Stimulated activated CD8-positive, alpha-beta memory T cell treated with anti-CD3 and anti-CD28 coated beads, Interleukin-2, amount 100 ng/mL, for 1 hour (primary cell): ENCODE measurements at places on chromosomes 16 and 17.

GRCh38 chr17:49691086-49691676 is 13.3 kb upstream of the SPOP start:
- DNase-seq, result no peak

DNA sequence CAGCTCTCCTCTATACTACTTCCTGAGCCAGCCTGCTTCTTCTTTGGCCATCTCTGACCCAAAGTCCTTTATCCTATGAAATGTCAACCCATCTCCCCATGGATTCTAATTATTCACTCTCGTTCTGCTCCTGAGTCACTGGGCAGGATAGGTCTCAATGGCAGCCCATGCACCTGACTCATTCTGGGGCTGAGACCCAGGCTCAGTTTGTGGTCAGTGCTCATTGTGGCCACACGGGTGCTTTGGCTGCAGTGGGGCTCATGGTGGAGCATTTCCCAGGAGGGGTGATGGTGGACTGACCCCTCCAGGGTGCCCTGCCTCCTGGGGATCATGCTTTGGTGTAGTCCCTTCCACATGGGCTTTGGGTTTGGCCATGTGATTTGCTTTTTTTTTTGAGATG is 154.8 kb upstream of the WSCD1 start:
- no peak for DNase-seq

DNA sequence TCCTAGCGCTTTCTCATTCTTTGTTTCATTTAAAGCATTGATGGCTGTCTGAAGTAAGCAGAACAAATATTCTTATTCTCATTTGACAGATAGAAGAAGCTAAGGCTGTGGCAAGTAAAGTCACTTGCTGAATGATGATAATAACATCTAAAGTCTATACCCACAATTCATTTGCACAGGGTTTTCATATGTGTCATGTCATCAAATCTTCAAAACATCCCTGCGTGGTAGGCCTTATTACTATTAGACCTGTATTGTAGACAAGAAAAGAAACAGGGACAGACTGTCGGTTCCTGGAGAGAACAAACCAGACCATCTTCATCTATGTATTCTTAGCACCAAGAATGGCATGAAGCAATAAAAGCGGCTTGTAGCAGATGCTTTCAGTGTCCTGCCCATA is 85.9 kb downstream of the ASIC2 start:
- DNase-seq, result no peak

DNA sequence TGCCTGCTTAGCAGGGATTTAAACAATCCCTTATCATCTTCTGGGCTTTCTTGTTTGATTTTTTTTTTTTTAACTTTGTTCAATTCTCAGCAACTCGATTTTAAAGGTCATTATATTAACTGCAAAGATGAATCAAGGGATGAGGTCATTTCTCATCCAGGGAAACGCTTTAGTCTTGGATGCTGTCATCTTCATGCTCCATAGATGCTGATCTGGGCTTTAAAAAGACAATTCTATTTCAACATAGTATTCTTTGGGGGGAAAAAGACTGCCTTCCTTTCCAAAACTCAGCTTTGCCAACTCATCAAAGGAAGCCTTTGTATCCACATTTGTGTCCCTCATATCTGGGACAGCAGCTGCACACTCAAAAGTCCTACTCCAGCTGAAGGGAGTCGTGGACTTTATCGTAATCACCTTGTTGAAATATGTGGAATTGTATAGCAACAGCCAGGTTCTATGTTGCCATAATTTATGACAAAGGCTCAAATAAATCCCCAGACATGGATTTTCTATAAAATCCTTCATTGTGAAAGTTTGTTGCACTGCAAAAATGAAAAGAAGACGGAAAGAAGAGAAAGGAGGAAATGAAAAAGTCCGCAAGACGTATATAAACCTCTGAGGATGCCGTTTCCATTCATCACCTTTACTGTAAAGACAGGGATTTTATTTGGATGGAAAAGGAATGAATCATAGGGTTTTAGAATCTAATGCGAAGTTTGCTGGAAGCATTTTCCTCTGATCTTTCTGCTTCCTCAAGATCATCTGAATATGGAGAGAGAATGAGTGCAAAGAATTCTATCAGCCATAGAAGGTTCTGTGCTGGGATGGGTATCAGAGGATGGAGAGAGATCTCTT is 48.6 kb upstream of the XYLT1 start:
- DNase-seq, result no peak

DNA sequence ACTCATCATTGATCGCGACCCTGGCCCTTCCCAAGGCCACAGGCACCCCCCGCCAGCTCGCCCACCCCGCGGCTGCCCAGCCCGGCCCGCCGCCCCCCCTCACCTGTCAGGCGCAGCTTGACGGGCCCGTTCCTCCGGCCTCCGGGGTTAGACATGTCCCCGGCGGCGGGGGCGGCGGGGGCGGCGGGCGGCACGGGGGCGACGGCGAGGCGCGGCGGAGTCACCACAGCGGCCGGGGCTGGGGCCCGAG is 456 bp downstream of the SMURF2 start:
- DNase-seq, result no peak

DNA sequence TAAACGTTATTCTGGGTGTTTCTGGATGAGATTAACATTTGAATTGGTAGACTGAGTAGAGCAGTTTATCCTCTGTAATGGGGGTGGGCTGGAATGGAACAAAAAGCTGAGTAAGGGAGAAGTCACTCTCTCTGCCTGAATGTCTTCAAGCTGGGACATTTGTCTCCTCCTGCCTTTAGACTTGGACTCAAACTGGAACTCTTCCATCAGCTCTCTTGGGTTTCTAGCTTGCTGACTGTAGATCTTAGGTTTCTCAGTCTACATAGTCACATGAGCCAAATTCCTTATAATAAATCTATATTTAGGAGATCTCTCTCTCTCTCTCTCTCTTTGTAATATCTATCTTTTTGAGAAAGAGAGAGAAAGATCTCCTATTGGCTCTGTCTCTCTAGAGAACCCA is 553.3 kb upstream of the CDH11 start:
- DNase-seq, result no peak

DNA sequence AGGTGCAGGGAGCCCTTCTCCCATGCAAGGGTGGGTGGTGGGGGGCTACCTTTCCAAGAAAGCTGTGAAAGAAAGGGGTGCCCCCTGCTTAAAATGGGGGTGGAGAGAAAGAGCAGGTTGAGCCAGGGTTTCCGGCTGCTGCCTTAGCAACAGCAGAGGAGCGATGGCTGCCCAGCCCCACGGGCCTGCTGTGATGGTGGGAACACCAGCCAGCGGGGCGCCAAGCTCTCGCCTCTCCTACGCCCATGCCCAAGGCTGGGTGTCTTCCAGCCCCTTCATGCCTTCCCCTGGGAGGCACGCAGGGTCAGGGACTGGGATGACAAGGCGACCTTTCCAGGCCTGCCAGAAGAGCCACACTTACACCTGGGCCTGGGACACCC is 3.0 kb downstream of the FMNL1 start:
- DNase-seq, result no peak
